Suppressor macrophage (primary cell): ENCODE measurements at places on chromosomes 11 and 22.

DNA sequence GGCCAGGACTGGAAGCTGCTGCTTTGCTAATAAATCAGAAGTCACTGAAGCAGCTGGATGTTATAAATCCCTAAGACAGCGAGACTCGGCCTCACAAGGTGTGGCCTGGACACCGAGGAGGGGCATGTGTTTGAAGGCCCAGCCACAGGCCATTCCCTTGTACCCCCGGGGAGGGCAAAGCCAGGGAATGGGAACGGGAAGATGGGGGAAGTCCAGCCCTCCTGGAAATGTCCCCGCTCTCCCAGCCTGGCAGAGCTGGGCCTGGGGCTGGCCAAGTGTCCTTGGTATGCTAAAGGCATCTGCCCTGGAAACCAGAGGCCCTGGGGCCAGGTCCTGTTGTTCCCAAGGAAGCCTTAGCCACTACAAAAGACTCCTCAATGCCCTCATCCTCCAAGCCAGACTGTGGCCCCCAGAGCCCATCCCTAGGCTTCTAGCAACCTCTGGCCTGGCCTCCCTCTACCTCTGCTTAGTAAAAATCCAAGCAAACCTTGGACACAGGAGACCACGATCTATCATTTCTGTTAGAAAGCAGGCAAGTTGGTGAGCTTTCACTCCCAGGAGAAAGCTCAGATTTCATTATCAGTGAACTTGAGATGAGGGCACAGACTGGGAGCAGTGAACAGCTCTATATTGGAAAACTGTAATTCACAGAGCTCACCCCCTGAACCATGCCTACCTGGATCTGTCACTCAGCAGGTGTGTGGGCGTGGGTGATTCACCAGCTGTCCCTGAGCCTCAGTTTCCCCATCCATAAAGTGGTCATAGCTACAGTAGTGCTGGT is 11.0 kb downstream of the CHST1 start:
- DNase-seq, result no peak

DNA sequence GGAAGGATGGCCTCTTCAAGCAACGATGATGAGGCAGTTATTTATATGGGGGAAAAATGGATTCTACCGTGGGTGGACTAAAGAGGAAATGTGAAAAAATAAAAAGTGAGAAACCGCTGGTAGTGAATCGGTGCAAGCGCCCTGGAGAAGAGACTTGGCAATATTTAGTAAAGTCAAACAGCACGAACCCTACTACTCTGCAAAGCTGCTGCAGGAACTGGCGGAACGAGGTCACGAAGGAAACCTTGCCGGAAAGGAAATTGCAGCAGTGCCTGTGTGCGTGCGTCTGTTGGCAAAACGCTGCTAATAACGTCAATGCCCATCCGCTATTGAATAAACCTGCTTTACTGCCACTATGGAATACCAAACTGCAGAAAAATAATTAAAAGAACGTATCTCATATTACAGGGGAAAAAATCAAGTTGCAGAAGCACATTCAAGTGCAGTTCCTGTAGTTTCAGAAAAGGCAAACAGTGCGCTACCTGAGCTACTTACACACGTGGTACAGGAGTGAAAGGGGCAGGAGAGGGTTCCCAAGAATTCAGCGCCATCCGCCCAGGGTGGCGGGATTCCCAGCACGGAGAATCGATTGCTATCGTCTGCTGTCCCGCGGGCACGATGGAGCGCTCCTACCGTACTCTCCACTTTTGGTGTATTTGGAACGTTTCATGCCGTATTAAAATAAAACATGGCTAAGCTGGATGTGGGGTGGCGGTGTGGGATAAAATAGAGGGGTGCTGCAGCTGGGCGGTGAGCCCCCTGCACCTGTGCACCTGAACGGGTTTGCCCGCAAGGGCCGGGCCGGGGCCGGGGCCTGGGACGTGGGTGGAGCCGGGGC is 585 bp upstream of the NADSYN1 start:
- peak; percentile 89 for DNase-seq

DNA sequence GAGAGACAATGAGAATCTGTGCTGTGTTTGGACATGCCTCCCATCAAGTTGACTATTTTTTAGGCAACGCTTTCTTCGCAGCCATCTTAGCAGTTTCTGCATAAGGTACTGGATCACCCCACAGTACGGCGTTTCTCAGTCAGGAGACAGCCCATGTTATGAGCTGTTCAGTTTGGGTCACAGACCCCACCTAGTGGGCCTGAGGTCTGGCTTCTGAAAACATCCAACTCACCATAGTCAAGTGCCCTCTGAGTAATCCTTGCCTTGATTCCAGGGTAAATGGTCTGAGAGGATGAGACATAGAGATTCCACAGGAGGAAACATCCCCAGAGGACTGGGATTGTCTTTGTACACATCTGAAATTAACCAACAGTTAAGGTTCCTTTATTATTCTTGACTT is 7.2 kb downstream of the BPIFC start:
- DNase-seq, result no peak

DNA sequence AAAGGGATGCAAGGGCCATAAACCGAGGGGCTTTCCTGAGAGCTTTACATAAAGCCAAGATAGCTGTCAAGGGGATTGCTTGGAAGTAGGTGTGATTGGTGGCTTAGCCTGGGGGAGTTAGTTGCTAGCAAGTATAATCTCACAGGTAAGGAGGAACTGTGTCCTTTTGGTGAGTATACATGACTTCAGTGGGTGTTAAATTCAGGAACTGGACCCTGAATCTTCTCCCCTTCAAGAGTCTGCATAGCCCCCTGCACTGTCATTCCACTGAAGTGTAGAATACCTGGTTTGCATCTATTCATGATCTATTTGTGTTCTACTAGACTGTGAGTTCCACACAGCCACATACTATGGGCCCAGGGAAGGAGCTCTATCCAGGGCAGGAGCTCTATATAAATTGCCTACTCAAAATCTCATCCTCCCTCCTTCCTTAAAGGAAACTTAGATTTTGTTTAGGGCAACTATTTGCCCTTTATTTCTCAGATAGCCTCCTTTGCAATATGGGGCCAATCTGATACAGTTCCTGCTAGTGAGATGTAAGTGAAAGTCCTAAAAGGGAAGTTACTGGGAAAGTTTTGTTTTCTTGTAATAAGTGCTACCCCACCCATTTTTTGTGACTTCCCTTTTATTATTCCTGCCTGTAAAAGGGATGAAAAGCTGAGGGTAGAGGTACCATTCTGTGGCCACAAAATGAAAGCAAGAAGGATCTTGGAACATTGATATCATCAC is 120.5 kb downstream of the PGR start:
- DNase-seq, result peak; percentile 1

- DNase-seq, result peak; percentile 33
These were observed 612 bp downstream of the GTSE1 start for GRCh38 chr22:46297151-46297812.

DNA sequence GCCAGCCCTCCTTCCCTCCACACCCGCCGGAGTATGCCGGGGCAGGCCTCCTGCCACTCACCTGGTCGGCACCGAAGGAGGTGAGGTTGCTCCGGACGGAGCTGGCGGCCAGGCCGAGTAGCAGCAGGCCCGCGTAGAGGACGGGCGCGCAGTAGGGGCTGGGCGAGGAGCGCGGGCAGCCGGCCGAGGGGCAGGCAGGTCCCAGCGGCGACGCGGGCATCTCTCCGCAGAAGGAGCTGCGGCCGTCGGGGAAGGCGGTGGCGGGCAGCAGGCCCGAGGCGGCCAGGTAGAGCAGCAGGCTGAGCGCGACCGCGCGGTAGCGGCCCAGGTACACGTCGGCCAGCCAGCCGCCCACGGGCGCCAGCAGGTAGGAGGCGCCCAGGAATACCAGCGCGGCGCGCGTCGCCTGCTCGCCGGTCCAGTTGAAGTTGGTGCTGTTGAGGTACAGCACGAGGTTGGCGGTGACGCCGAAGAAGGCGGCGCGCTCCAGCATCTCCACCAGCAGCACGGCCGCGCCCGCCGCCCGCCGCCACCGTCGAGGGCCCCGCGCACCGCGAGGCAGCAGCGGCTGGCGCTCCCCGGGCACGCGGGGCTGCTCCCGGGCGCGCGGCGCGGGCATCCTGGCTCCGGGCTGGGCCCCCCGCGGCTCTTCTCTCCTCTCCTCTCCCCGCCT is 907 bp downstream of the SLC15A3 start:
- peak; percentile 42 for DNase-seq

GRCh38 chr22:39229075-39229474 is 15.7 kb downstream of the PDGFB start:
- no peak for DNase-seq

DNA sequence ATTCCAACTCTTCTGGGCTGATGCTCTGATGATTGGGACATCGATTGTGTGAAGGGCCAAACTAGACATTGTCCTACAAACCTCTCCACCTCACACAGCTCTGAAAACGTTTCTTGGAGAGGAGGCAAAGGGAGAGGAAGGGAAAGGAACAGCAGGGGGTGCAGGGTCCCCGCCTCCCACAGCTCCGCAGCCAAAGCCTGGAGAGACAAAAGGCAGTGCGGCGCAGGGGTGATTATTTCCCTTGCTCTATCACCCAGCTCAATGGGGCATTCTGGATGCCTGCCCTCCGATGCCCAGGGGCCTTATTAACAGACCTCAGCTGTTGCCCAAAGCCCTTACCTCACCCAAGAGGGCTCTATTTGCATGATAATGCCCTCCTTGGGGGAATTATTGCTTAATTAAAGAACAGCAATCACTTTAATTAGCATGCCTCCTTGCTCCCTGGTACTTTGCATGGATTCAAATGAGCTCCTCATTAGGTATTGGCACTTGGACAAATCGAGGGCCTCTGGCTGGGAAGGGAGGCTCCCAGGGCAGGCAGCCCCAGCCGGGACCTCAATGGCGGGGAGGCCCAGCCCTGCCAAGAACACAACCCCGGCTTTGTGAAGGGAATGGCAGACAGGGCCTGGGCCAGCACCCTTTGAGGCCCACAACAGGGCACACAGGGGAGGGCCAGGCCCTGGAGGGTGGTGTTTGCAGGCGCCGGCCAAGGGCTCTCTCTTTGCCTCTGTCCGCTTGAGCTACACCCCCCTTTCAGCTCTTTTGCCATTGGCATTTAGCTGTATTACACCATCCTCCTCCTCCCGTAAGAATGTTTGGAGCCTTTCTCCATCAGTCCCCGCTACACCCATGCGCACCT is 19.8 kb upstream of the CDON start:
- DNase-seq, result no peak

DNA sequence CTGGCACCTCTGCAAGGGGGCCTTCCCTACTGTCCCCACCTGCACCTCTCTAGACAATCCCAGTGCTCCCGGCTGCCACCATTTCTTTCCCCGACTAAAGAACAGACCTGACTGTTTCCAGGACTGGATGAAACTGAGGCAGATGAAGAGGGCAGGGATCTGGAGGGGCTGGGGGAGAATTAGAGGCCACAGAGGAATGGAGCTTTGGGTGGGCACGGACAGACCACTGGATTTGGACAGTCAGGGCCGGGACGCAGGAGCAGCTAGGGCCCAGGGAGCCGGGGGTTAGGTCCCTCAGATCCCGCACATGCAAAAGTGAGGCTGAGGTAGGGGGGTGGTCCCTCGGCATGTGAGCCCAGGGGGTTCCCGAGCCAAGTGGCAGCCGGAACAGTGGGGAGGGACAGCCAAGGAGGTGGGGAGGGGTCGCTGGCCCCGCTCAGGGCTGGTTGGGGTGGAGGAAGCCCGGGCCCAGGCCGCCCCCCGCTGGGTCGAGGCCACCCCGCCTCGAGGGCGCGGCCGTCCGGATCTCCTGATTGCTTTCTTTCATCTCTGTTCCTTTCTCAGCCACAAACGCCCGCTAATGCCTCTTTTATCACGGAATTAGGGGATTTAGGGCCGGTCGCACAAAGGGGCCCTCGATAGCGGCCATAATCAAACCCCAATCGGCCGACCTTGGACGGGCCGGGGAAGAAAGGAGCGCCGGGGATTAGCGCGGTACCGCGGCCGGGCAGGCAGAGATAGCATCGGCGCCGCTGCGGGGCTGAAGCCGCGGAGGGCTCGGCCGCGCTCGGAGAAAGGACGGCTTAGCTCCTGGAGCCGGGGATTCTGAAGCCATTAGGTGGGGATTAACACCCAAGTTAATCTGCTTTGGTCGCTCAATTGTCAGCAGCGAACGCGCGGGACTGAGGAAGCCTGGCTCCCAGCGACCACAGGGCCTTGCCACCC is 9.3 kb downstream of the SLC25A1 start:
- no peak for DNase-seq

DNA sequence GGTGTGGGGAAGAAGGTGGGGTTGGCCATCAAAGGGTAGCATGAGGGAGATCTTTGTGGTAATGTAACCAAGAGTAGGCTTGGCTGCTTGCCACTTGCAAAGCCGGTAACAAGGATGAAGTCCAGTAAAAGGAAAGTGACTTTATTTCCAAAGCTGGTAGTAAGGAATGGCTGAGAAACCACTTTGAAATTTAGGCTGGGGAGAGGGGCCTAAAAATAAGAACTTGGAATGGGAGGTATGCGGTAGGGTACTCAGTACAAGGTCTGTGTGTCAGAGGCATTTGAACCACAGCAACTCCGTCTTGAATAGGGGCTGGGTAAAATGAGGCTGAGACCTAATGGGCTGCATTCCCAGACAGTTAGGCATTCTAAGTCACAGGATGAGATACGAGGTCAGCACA is 216.0 kb upstream of the ISX start:
- DNase-seq, result no peak

GRCh38 chr11:57244911-57245310 is 7.9 kb upstream of the APLNR start:
- no peak for DNase-seq

DNA sequence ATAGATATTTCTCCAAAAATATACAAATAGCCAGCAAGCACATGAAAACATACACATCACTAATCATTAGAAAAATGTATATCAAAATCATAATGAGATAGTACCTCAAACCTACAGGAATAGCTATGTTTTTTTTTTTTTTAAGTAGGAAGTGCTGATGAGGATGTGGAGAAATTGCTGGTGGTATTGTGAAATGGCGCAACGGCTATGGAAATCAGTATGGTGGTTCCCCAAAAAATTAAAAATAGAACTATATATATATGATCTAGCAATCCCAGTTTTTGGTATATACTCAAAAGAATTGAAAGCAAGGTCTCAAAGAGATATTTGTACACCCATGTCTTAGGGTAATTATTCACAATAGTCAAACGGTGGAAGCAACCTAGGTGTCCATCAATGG is 46.0 kb upstream of the HIPK3 start:
- DNase-seq, result peak; percentile 71

GRCh38 chr22:50339945-50340879 is 2.9 kb upstream of the PPP6R2 start:
- DNase-seq, result no peak

GRCh38 chr11:21072558-21072957 is 403.2 kb downstream of the NELL1 start:
- DNase-seq, result no peak
